ENCODE measurements at places on chromosomes 16 and 17.

- no peak for DNase-seq
These were observed 133.5 kb downstream of the BRIP1 start for GRCh38 chr17:61729690-61730268.

DNA sequence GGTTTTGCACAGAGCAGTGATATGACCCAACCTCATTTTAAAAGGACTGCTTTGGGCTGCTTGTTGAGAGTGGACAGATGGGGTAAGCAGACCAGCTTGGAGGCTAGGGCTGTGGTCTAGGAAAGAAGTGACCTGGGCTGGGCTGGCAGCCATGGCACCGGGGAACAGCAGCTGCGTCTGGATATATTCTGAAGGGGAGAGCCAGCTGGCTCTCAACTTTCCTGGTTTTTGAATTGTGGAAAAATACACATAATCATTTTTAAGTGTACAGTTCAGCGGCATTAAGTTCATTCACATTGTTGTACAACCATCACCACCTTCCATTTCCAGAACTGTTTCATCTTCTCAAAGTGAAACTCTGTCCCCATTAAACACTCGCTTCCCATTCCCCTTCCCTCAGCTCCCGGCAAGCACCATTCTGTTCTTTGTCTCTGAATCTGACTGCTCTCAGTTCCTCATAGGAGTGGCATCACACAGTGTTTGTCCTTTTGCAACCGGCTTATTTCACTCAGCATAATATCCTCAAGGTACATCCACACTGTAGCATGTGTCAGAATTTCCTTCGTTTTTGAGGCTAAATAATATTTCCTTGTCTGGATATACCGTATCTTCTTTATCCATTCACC lies 113.2 kb downstream of the SPECC1 start:
- DNase-seq = no peak

- no peak for DNase-seq
These were observed 40.7 kb upstream of the ANKFY1 start for GRCh38 chr17:4304417-4305027.

GRCh38 chr17:65638221-65638975 lies 77.0 kb upstream of the AXIN2 start:
- no peak for DNase-seq

GRCh38 chr16:1807626-1808025 lies 14.1 kb upstream of the IGFALS start:
- no peak for DNase-seq

GRCh38 chr16:8828541-8829165 lies 31.0 kb downstream of the PMM2 start:
- no peak for DNase-seq

GRCh38 chr16:21159281-21159951 lies 942 bp downstream of the LDAF1 start:
- no peak for DNase-seq

GRCh38 chr17:44004077-44004760 lies at the start of gene NAGS:
TSS of gene NAGS (plus strand) at chr17:44004622. CDS start at chr17:44004664, 42 bp downstream.
- no peak for DNase-seq

- DNase-seq = no peak
These were observed 46.0 kb downstream of the HOXB1 start for GRCh38 chr17:48484850-48485249.

DNA sequence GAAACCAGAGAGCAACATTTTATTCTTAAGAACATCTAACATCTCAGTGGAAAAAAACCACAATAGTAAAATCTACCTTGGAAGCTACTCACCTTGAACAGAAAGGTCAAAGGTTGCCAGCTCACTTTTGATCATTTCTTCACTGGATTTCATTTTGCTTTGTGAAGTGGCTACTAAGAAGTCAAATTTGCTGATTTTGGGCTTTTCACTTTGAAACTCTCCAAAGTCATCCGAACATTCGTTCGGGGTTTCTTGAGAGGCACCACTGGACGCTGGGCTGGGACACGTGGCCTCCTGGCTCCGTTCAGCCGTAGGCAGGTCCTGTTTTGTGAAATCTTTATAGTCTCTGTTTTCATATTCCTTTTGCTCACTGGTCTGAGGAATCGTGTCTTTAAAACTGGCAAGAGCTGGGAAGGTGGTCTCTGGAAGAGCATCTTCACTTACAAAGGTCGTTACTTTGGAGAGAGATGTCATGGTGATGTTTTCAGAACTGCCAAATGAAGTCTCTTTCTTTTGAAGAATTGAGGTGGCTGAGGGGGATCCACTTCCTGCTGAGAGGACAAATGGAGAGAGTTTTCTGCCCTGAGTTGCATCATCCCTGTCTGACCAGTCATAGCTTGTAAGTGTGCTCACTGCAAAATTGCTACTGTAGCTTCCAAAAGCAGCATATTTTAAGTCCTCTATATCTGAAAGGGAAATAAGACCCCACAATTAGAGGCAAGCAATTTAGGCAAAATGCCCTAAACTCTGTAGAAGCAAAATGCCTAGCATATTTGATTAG lies 52.4 kb downstream of the DUSP14 start:
- no peak for DNase-seq

GRCh38 chr16:70745536-70746025 lies 55.4 kb downstream of the VAC14 start:
- DNase-seq = no peak

DNA sequence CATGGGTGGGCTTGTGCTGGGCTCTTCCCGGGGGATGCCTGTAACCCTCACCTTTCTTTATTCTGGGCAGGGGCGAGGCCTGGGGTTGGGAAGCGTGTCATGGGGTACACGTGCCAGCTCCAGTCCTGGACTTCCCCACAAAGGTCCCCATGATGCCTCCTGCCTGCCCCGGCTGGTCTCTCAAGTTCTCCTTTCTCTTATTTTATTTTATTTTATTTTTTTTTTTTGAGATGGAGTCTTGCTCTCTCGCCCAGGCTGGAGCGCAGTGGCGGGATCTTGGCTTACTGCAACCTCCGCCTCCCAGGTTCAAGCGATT lies 8.6 kb downstream of the ATP2A3 start:
- no peak for DNase-seq

DNA sequence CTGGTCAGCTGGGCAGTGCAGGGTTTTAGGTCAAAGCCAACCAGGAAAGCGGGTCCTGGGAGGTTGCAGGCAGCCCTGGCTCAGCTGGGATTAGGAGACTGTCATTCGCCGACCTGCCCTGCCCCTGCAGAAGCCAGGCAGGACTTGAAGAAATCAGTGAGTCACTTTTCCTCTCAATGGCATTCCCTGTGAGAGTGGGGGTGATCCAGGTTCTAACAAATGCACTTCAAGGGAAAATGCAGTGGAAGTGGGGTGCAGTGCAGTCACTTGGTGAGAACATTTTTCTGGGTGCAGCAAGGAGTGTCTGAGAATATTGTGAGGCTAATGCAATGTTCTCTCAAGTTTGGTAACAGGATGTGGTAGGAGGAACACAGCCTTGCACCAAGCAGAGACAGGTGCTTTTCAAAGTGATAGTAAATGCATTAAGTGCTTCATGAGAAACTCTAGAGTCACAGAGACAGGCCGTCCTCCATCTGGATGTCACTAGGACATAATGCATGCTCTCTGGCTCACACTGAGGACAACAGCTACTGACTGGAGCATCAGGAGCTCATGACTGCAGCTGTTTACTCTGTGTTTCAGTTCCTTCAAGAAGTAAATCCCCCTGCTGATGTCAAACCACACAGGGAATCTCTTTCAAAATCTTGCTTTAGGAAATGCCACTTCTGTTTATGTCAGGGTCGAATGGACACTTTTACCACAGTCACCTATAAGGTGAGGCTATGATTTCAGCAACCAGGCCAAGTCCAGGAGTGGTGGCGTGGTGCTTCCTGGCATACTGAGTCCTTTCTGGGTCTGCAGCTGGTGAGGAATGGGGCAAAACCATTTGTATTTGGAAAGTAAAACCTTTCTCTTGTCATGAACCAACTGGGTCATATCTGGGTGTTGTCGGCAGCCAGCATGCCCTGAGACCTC lies 16.7 kb downstream of the CDK5R1 start:
- DNase-seq = no peak

- DNase-seq = no peak
These were observed 1.2 kb downstream of the AP2B1 start for GRCh38 chr17:35588196-35588920.

GRCh38 chr17:69733171-69734012 lies 318.9 kb downstream of the MAP2K6 start:
- DNase-seq = no peak

DNA sequence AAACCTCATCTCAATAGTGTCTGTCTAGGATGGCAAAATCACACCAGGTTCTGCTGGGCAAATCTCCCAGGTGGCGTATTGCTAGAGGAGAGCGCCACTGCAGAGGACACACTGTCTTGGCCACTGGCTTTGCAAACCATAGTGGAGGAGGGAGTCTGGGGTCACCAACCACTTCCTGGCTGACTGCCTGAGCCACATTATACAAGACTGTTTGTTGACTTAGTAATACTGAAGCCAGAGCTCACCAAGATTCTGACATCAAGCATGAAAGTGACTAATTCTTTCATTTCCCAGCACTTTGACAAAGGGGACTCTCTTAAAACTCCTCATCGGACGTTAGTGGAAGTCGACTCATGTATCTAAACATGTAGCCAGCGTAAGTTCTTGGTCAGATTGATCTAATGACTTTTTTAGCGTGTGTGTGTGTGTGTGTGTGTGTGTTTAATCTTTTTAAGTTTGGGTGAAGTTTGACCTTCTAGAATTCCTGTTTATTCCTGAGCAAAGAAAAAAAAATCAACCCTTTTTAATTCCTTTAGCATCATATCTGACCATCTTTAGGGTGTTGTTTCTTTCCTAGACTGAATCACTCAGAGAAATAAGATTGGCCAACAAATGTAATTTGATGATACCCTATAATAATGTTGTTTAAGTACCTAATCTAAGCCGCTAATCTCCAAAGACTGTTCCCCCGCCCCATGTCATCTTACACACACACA lies 13.7 kb downstream of the PITPNC1 start:
- DNase-seq = peak; percentile 28

- no peak for DNase-seq
These were observed 46.6 kb downstream of the MPRIP start for GRCh38 chr17:17088541-17089525.

GRCh38 chr16:48963901-48964615 lies 317.6 kb downstream of the CBLN1 start:
- no peak for DNase-seq

DNA sequence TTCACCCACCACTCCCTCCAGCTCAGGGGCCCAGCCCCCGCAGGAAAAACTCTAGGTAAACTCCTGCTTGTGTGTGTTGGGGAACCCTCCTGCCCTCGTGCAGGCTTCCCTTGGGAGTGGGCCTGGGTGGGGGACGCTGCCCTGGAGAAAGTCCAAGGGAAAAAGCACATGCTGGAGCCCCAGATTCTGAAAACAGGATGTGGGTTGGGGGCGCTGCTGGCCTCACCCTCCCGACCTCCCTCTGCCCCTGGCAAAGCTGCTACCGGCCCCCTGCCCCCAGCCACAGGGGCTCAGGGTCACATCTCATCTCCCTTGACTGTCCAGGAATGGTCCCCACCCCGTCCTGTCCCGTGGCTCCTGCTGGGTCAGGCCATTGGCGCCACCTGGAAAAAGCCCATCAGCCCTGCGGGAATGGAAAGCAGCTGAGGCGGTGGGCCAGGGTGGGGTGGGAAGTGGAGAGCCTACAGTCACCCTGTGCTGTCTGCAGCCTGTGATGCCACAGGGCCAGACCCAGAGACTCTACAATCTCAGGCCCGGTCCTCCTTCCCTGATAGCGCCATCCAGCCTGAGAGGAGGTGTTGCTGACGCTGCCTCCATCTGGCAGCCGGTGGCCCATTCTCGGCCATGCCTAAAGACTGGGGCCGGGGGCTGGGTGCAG lies 2.5 kb upstream of the GJD3 start:
- DNase-seq = no peak

- DNase-seq = no peak
These were observed 18.8 kb downstream of the RPH3AL start for GRCh38 chr17:333626-334396.

- no peak for DNase-seq
These were observed 14.5 kb downstream of the RPRML start for GRCh38 chr17:46964315-46965265.

GRCh38 chr16:61005952-61006351 lies 1030.3 kb downstream of the CDH8 start:
- DNase-seq = no peak

- no peak for DNase-seq
These were observed 223.0 kb downstream of the GSG1L start for GRCh38 chr16:27840311-27841060.

DNA sequence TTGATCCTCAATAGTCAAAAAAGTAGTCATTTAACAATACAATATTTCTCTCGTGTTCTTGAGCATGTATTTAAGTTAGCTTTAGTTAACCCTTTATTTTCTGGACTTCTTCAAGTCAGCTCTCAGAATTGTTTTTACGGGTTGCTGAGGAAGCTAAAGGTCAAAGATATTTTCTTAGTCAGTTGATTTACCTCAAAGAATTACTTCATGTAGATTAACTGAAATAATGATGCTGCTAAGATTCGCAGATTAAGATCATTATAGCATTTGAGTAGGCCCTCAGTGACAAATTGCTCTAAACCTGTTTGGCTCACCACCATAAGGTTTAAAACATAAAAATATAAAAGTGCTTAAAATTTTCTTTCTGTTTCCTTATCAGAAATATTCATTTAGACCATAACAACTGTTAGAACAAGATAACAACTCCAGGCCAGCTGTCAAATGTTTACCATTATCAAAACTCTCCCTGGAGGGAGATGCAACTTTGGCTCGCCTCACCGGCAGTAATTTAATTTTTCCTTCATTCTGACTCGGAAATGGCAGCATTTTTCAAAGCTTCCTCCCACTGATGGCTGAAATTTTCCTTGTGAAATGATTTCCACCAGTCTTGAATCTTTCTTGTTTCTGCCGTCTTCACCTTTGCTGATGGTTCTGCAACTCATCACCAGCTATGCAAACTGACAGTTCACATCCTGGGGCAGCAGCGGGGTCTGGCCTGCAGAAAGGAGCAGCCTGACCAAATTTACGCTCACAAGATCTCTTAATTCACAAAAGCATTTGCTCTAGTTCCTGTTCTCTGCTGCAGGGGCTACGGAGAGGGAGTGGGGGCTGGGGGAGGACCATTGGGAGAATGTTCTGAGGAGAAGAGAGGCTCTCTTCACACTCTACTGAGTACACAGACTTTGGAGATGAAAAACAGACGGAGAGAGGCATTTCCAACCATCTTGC lies 254.8 kb upstream of the TBX2 start:
- DNase-seq = no peak

DNA sequence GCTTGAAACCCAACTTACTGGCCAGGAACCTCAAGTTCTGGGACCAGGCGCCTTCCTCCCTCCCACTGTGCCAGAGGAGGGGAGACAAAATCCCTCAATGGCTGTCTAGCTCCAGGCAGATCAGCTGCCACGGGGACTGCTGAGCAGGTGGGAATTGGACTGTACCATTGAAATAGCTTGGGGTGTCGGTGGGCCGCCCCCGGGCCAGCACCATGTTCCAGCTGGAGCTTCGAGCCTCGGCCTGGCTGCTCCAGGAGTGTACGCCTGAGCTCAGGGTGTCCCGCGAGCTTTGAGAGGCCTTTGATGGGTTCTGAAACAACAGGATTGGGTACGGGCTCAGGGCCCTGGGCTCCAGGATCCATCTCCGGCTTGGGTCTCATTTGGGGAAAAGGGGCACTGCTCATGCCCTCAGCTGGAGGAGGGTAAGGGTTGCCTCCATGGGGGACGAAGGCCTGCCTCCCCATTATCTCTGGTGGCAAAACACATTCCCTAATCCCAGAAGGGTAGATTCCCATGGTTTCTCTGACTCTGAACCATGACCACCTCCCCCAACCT lies 4.6 kb upstream of the SPATA32 start:
- DNase-seq = no peak
